PC-3 (cell line): ENCODE measurements at places on chromosomes 6 and 20. TPM values are rescaled to one million over a fixed set of nuclear protein-coding genes. Genes with fewer than 3 reads are reported as not detected.

DNA sequence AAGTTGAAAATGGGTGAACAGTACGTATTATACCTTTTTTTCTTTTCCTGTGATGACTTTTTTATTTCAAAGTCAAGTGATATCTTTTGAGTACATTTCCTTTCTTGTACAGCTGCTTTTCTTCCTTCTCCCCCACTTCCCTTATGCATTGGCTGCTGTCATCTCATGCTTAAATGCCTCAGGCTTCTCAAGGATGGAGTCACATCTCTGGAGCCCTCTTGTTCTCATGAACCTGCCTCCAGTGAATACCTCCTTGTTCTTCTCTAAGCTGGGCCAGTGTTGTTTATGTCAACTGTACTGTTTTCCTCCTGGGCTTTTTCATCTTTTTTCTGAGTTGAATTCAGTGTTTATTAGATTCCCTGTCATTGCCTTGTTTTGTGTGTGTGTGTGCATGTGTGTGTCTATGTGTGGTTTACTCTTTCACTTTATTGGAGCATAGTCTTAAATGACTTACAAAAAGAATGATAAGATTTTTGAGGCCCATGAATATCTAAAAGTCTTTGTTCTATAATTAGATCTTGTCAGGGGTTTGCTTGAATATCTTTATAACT lies 23.6 kb downstream of the STXBP5 start:
- no peak for DNase-seq

Gene RARS2
- total RNA-seq, result 12.7 and 14.8 TPM in 2 replicates

DNA sequence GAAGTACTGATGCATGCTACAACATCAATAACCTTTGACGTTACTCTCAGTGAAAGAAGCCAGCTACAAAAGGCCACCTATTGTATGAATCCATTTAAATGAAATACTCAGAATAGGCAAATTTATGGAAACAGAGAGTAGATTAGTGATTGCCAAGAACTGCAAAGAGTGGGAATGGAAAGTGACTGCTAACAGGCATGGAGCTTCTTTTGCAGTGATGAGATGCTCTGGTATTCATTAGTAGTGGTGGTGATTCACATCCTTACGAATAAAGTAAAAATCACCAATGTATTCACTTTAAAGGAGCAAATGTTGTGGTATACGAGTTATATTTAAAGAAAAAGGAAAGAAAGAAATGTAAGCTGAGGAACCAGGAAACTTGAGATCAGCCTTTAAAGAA lies 126.8 kb upstream of the SAMD5 start:
- DNase-seq, result no peak

DNA sequence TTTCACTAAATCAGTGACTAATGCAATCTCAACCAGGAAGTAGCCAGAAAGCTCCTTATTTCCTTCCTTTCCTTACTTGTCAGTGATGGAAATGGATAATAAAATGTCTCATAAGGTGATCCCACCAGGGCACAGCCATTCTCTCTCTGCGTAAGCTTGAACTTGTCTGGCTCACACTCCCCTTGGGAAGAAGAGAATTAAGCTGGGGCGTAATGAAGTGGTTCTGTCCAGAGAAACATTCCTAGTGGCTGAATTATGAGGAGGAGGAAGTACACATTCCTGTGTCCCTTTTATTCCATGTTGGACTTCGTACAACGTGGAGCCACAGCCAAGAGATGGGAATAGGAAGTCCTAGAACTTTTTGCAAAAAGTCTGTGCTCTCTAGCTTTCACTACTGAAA lies 93.7 kb downstream of the MTHFD1L start:
- no peak for DNase-seq

Gene TMEM200A
- total RNA-seq, result 0.40 TPM in 1 of 2 replicates, not detected in the other

Gene SLC17A3
- not detected in 2 replicates for total RNA-seq

- no peak for DNase-seq
These were observed 10.9 kb downstream of the DUSP15 start for GRCh38 chr20:31859266-31859997.

Gene MTFR2
- 6.2 and 12.4 TPM in 2 replicates for total RNA-seq

Gene DSP
- 54.7 and 71.6 TPM in 2 replicates for total RNA-seq

DNA sequence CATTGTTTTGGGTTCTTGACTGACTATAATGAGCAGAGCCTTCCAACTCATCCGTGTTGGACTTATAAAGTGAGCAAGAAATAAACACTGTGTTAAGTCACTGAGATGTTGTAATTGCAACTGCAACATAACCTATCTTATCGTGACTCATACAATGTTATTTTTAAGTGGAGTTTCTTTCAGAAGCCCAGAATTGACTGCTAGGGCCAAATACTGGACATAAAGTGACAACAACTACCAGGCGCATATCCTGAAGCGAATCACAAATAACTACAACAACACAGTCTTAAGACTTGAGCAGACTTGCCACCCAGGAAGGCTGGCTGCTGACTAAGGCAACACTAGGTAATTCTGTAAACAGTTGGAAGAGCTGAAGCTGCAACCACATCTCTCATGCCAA lies 326.6 kb downstream of the COL12A1 start:
- peak; percentile 31 for DNase-seq

Gene MEP1A
- not detected in 2 replicates for total RNA-seq

DNA sequence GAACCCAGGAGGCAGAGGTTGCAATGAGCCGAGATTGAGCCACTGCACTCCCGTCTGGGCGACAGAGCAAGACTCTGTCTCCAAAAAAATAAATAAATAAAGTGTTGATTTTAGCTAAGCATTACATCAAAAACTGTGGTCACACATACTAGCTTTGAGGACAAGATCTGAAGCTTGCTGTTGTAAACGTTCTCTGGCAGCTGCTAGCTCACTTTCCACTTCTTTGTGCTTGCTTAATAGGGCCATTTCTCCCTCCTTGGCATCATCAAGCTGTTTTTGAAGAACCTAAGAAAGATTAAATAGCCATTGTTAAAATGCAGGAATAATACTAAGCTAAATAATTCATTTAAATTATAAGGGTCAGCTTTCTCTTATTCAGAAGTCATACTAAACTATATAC lies 55.7 kb downstream of the FAM184A start:
- no peak for DNase-seq

Gene SAPCD1
- total RNA-seq, result 4.2 and 6.0 TPM in 2 replicates

Gene BFSP1
- 2.2 and 2.7 TPM in 2 replicates for total RNA-seq
